ENCODE measurements at places on chromosomes 4 and X.

GRCh38 chr4:137274404-137274803, 257.9 kb downstream of the PCDH18 start:
- DNase-seq: no peak

DNA sequence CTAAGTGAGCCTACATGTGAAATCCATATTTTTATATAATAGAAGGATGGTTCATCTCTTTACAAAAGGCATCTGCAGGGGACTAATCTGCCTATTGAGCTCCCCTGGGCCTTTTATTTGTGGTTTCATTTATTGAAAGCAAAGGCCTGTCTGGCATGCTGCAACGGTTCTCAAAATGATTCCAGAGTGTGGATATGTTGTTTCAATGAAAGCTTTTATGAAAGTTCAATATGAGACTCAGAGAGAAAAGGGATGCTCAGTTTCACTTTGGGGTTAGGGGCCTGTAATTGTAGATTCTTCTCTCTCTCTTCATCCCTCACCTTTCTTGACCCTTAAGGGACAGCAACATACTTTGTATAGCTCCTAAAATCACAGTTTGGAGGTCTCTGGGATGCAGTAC, 204.2 kb upstream of the CASK start:
- DNase-seq: no peak

DNA sequence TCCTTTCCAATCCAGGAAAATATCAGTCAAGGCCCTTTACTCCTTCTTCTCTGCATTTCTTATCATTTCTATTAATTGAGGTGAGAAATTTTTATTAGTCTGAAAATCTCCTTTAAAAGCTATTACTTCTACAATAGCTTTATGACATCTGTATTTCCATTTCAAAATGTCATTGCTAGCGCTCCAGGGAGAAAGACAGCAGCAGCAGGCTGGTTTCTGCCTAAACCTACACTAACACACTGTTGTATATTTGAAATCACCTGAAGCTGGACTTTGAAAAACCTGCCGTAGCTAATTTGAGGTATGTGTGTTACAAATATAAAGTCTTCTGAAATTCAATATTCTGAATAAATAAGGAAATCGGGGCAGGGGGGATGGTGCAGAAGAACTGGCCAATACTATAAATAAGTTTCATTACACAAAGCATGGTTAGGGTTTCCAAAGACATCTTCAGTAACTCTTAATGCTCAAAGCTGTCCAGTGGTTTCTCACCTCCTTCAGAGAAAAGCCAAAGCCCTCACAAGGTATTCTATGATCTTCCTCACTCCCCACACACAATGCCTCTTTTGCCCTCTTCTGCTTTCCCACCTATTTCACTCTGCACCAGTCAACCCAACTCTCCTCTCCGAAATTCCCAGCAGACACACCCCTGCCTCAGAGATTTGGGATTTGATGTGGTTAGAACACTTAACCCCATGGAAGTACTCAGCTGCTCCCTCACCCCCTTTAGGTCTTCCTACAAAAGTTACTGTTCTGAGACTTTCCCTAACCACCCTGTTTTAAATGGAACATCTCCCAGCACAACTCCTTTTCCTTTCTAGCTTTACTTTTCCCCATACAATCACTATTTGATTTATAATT, 122.7 kb downstream of the PPP3CA start:
- no peak for DNase-seq

GRCh38 chr4:1871471-1872021, 353 bp downstream of the NSD2 start:
- DNase-seq: no peak

- DNase-seq: no peak
These were observed 76.0 kb upstream of the GIMD1 start for GRCh38 chr4:106444557-106444956.

DNA sequence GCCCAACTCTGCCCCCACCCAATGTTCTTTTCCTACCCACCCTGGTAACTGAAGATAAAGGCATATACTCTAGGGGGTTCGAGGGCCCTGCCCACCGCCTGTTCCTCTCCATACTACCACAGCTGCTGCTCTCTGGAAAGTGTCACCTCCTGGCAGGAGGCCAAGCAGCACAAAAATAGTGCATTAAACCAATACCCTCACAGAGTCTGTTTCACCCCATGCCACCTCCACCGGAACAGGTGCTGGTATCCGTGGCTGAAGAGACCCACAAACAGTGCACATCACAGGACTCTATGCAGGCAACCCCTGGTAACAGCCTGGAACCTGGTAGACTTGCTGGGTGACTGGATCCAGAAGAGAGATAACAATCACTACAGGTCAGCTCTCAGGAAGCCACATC, 85.1 kb upstream of the CTSO start:
- DNase-seq: no peak

Measured in activated CD4-positive, alpha-beta T cell treated with anti-CD3 and anti-CD28 coated beads, Interleukin-2, amount 50 U/mL, for 48 hours (primary cell).